Activated T-helper 9 cell treated with anti-CD3 and anti-CD28 coated beads, Interleukin-2, amount 50 U/mL, for 16 hours (primary cell): ENCODE measurements at places on chromosomes 4 and X.

GRCh38 chr4:153623491-153623890, 60.6 kb upstream of the TLR2 start:
- no peak for DNase-seq

DNA sequence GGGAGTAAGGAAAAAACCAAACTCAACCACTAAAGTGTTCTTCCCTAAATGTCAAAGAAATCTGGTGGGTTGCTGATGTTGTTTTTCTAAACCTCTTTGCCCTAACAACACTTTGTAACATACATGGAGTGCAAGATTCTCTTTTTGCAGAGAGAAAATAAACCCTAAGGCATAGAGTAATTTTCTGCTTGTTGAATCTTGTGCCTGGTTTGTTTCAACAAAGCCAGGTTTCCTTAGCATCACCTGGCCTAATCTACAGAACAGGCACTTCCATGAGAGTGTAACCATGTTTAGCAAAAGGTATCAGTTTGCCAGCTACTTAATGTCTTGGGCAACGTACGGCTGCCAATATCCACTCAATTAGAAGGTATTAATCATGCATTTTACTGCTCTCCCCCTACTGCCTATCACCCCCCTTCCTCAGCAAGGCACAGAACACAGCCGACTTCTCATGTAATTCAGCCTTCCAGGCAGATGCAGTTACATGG, 219.2 kb downstream of the MAML3 start:
- DNase-seq = no peak

DNA sequence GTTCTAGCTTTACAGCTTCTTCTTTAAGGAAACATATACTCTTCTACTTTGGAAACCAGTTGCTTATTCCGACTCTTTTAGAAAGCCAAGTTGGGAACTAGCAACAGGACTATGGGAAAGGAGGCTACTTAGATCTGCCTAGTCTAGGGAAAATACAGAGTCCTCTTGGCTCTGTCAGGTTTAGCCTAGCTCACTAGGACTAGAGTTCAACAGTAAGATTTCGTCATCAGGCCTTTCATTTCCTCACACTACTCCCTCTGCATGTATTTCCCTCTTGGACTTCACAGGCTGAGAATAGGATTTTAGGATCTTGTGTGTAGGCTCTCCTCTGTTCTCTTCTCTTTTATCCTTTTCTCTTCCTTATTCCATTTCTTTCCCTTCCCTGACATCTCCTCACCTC, 409.8 kb downstream of the AR start:
- no peak for DNase-seq

DNA sequence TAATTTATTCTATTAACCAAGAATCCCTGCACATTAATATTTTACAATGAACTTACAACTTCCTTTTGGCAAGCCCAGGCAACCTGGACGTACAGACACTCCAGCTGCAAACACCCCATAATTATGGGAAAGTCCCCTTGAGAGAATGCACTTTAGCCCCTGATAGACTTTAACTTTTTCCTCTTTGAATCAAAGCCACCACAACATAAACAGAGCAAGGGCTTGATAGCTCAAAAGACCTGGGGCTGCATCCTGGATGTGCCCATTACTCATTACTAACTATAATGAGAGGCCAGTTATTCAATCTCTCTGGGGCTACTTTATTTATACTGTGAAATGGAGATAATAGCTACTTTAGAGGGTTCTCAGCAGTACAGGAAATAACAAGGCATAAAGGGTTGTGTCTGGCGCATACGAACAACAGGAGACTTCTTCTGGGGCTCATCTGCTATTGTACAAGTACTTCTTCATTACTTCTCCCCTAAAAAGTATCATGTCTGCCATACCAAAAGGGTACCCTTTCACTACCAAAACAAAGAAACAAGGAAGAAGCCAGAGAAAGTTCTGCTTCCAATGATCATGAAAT, 54.9 kb downstream of the CASK start:
- no peak for DNase-seq

DNA sequence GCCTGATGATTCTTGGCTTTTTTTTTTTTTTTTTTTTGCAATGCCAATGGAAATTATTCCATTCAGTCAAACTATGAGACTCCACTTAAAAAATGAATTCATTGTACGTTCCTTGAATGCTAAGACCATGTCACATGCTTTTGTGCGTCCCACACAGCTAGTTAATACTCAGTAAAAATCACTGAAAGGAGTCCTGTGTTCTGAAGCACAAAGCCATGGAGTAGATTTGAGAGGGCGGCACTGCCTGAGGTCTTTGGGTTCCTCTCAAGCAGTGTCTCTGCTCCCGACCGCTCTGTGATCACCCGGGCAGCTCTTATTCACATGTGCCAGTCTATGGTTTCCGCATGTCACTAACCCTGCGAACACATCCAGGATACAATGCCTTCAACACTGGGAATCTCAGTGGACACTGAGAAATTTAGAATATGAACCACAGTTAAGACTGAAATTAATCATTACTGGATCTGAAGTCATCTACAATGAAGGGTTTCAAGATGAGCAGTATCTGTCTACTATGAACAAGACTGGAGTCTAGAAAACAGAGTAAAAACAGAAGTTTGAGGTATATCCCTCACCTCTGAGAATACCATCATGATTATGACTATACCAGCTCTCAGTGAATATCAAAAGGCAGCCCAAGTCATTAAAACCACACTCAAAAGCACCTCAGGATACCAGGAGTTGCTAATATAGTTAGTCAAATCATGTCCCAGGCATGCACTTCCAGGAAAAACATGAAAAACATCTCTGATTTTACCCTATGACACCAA, 193.0 kb downstream of the MGST2 start:
- no peak for DNase-seq

DNA sequence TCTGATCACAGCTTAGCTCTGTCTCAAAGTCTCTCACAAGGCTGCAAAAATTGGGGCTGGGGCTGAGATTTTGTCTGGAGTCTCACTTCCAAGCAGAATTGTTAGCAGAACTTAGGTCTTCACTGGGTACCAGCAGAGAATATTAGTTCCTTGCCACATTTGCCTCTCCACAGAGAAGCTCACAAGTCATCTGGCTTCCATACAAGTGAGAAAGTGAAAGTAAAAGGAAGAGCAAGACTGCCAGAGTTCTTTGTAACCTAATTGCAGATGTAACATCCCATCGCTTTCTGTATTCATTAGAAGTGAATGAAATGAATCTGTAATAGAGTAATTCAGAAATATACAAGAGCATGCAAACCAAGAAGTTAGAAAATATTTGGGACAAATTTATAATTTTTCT, 624.1 kb upstream of the GNPDA2 start:
- no peak for DNase-seq

DNA sequence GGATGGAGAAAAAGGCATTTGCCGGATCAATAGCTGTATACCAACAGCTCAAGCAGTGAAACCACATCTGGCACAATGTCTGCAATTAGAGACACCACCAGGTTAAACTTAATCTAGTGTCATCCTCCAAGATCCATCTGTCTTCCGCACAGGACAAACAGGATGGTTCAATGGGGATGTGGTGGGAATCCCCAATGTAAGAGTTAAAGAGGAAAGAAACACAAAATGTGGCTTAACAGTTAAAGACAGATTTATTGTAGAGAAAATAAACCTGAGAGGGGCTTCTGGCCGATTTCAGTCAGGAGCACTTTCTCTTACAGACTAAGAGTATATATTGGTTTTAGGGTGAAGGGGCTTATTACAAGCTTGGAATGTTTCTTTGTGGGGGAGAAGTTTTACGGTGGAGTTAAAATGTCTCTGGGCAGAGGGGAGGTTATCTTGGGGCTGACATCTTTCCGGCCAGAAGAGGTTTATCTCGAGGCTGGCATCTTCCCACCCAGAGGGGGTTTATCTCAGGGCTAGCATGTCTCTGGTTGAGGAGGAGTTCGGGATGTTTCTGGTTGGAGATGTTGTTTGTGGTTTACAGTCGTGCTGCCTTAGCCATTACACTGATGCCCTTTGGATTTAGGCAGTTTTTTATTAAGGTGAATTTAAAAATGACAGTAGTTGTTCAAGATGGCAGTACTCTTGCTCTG, 61.7 kb downstream of the KANTR start:
- no peak for DNase-seq

GRCh38 chr4:106364282-106364681, 4.3 kb downstream of the GIMD1 start:
- DNase-seq = no peak

DNA sequence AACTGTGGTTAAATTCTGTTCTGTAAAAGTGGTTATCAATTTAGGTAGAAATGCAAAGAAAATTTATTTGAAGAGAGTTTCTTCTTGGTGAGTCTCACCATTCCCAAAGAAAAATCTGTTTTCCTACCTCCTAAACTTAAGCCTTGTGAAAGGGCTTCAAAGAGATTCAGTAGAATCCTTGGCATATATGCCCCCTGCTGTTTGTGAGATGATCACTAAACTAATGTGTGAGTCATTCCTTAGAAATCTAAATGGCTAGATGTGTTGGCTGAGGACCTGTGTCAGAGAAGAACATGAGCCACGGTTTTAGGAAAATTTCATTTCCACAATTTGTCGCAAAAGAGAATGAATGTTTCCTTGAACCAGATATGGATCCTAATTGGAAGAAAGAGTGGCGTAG, 260.9 kb downstream of the SLC7A11 start:
- no peak for DNase-seq

DNA sequence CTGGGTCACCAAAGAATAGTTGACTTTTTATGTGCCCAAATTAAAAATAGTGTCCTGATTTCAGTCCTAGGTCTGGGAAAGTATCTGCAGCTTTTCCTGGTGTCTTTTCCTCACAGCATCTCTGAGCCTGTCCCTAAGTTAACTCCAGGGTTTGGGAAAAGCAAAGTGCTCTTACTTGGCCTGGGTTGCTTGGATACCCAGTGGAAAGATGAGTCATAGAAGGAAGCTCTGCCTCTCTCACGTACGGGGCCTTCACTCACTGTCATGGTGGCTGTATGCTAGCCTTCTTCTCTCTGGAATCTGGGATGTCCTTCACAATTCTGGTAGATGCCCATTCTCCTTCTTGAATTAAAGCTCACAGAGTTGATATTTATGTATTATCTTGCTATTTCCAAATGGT, 607.3 kb downstream of the ANKRD50 start:
- no peak for DNase-seq

GRCh38 chrX:121671649-121672048, 624.2 kb downstream of the GLUD2 start:
- DNase-seq = no peak

- no peak for DNase-seq
Measured at GRCh38 chr4:8523766-8524165, 56.4 kb upstream of the GPR78 start.

- DNase-seq = no peak
Measured at GRCh38 chr4:121666091-121666679, 30.6 kb downstream of the ANXA5 start.

GRCh38 chr4:143700046-143700415, 444 bp downstream of the FREM3 start:
- no peak for DNase-seq

GRCh38 chrX:44234116-44234515, 109.4 kb downstream of the EFHC2 start:
- no peak for DNase-seq

DNA sequence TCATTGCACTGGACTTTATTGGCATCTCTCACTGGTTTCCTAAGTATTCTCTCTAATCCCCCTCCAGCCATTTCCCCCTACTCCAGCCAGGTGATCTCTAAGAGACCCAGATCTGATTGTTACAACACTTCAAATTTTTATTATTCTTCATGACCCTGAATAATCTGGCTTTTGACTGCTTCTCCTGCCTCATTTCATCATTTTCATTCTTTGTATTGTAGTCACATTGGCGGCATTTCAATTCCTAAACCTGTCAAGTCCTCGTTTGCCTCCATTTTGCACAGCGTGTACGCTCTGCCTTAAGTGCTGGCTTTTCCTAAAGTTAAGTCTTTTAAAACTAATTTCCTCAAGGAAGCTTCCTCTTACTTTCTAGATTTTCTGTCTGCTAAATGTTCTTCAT, 31.6 kb downstream of the UBE2K start:
- DNase-seq = no peak

DNA sequence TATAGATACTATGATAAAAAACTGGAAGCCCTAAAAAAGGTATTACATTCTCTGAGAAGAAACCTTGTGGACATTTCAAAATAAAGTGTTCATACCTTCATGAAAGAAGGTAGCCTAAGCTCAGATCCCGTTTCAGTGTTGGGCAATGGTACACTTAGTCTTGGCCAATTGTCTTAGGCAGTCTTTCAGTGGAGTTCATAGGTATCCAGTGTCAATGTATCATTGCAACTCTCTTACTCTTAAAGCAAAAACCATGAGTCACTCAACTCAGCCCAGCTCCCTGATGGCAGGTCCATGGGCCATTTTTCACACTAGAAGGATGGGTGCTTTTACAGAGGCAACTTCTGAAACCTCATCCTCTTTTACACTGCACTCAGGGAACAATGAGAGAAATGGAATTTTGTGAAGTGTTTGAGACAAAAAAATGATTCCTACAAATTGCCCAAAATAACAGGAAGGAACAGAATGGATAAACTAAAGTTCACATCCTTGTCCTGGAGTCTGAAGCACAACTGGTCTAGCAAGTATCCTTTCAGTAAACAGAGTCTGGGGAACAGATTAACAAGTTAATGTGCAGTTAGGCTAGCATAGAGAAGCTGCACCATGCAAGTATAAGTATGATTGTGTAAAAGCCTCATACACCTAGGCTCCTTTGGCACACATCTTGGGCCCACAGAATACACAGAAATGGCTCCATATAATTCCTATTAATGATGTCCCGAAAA, 7.0 kb upstream of the ZNF827 start:
- no peak for DNase-seq

DNA sequence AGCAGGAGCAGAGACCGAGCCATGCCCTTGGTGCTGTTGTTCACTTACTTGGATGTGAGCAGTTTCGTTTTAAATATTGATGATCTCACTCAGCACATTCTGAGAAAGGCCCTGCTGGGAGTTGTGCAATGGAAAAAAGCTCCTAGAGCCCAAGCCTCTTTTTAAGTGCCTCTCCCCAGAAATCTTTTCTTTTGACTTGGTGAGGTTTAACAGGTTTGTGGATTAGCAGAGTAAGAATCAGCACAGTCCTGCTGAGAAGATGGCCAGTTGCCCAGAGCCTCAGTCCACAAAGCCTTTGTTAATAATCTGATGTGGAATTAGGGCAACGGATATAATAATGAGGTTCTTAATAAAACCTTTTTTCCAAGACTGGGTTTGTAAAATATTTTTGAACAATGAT, 157.5 kb upstream of the ATP6AP2 start:
- no peak for DNase-seq
